Right lung (tissue), 10 donors: ENCODE measurements at places on chromosomes 6 and 20.

- no peak for DNase-seq
Observed at GRCh38 chr20:905396-905961, 10.7 kb downstream of the ANGPT4 start.

- no peak for DNase-seq
Observed at GRCh38 chr20:36421641-36422040, 115.5 kb downstream of the DLGAP4 start.

- no peak for DNase-seq
Observed at GRCh38 chr6:27178860-27179259, 68.6 kb upstream of the PRSS16 start.

DNA sequence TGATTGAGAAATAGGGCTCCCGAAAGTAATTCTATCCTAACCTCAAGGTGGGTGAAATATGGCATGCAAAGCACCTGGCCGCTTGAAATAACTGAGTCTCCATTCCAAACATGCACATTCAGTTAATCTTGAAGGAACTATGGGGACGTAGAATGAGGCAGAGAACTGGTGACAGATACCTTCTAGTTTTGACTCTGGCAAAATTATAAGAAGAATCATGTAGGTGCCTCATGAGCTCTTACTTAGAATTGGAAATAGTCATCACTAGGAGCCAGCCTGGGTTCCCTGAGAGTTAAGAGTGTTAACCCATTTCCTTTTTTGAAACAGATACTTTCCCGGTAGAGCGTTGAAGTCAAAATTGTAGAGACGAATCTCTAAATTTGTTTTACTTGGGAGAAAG lies 49.3 kb downstream of the RPF2 start:
- no peak for DNase-seq

GRCh38 chr6:157230910-157231309 lies 92.4 kb downstream of the TMEM242 start:
- no peak for DNase-seq

- DNase-seq, result no peak
Observed at GRCh38 chr6:33621711-33622388, 728 bp downstream of the ITPR3 start.

GRCh38 chr20:22503577-22503976 lies 80.8 kb downstream of the FOXA2 start:
- no peak for DNase-seq

- DNase-seq, result no peak
Observed at GRCh38 chr20:18847226-18847755, 33.7 kb downstream of the SCP2D1 start.

GRCh38 chr6:47034926-47035325 lies 7.2 kb downstream of the ADGRF1 start:
- DNase-seq, result peak; percentile 55
